CD4-positive, alpha-beta T cell (primary cell): ENCODE measurements at places on chromosomes 5 and 9.
A peak's percentile ranks its signal among the peaks of the same experiment; 100 is the strongest.

DNA sequence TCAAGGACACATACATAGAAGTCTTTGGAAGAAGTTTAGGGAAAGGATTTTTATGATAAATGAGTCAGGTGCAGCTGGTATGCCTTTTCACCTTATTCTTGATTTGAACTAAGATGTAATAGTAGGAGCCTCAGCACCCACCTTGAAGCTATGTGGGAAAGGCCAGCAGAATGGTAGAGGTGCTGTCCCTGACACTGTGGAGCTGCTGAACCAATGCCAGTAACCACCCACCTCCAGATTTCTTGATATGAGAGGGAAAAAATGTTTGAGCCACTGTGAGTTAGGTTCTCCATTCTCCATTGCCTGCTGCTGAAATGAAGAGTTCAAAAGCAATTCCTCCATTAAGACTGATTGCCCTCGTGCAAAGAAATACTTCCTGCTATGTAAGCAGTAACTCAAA lies 12.2 kb upstream of the HMGCR start:
- DNase-seq, result no peak

DNA sequence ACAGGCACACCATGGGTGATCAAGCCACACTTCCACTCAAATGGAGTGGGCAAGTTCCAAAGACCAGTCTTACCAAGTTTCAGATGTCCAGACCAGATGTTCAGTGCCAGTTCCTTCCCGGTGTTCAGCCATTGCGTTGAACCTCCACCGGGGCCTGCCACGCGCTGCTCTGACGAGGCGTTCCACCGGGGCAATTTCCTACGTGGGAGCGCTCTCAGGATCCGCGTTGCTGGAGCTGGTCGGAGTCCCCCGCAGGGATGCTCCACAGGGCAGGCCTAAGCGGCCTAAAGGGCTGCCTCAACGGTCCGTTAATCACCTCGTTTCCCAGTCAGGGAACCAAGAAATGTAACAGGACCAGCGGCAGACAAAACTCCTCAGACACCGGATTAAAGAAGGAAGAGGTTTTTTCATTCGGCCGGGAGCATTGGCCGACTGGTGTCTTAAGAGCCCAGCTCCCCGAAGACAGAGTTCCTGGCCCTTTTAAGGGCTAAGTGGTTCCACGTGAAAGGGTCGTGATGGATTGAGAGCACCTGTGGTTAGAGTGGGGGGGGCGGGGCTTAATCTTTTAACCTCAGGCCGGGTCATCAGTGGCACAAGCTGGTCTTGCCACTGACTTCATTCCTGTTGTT lies 35.7 kb upstream of the PPP1R26 start:
- DNase-seq, result no peak

GRCh38 chr5:135069016-135069770 lies 35.2 kb upstream of the PITX1 start:
- no peak for DNase-seq

GRCh38 chr5:103461243-103461642 lies 101.3 kb downstream of the NUDT12 start:
- DNase-seq, result no peak

- DNase-seq, result no peak
Measured at GRCh38 chr9:26800322-26800721, 92.3 kb downstream of the CAAP1 start.

GRCh38 chr5:151094030-151094851 lies 13.4 kb upstream of the TNIP1 start:
- peak; percentile 33 for DNase-seq

- no peak for DNase-seq
Measured at GRCh38 chr5:179307013-179307800, 38.1 kb downstream of the ADAMTS2 start.

- no peak for DNase-seq
Measured at GRCh38 chr9:18973348-18973747, 59.7 kb downstream of the SAXO1 start.

GRCh38 chr5:31860726-31861433 lies 221.9 kb downstream of the PDZD2 start:
- DNase-seq, result peak; percentile 43

DNA sequence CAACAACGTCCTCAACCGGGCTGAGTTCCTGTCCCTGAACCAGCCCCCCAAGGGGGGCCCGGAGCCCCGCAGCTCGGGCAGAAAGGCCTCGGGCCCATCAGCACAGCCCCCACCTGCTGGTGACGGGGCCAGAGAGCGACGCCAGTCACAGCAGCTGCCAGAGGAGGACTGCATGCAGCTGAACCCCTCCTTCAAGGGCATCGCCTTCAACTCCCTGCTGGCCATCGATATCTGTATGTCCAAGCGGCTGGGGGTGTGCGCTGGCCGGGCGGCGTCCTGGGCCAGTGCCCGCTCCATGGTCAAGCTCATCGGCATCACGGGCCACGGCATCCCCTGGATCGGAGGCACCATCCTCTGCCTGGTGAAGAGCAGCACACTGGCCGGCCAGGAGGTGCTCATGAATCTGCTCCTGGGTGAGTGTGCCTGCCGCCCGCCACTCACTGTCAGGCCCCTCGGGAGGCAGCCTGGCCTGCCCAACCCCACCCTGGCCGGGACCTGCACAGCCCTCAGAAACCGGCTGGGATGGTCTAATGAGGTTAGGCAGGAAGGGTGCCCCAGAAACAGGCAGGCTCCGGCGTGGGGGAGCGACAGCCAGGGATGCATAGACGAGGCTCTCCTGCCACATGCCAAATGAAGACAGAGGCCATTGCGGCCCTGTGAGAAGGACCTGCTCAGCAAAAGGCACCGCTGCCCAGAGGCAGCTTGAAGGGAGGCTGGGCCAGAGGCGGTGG lies 678 bp downstream of the PLPP7 start:
- DNase-seq, result no peak

GRCh38 chr9:98983295-98984268 lies 39.9 kb downstream of the COL15A1 start:
- DNase-seq, result no peak

- DNase-seq, result no peak
Measured at GRCh38 chr5:141558150-141558549, 60.6 kb downstream of the DIAPH1 start.

- DNase-seq, result no peak
Measured at GRCh38 chr5:59568161-59568560, 325.4 kb downstream of the PDE4D start.

DNA sequence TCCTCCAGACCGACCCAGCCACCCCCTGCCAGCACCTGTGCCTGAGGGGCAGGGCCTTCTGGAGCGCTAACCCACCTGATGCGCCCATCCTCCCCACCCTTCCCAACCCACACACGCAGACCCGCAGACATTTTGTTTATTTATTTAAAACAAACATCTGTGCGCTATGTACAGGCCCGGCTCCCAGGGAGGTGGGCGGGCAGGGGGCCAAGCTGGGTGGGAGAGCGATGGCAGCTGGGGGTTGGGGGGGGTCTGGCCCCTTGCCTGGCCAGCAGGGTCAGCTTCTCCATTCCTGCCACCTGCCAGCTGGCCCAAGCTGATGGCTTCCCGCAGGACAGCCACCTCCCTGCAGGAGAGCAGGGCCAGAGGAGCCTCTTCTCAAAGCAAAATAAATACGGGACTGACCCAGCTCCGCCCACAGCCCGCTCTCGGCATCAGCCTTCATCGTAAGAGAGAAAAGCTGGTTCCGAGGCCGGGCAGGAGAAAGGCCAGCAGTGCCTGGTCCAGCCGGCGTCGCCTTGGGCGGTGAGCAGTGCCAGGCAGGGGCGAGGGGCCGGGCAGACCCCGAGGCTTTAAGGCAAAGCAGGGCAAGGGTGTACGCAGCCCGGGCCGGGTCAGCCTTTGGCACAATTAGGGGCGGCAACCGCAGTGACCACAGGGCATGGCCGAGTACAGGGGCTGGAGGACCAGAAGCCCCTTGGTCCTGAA lies 10.9 kb upstream of the CLIC3 start:
- DNase-seq, result no peak

DNA sequence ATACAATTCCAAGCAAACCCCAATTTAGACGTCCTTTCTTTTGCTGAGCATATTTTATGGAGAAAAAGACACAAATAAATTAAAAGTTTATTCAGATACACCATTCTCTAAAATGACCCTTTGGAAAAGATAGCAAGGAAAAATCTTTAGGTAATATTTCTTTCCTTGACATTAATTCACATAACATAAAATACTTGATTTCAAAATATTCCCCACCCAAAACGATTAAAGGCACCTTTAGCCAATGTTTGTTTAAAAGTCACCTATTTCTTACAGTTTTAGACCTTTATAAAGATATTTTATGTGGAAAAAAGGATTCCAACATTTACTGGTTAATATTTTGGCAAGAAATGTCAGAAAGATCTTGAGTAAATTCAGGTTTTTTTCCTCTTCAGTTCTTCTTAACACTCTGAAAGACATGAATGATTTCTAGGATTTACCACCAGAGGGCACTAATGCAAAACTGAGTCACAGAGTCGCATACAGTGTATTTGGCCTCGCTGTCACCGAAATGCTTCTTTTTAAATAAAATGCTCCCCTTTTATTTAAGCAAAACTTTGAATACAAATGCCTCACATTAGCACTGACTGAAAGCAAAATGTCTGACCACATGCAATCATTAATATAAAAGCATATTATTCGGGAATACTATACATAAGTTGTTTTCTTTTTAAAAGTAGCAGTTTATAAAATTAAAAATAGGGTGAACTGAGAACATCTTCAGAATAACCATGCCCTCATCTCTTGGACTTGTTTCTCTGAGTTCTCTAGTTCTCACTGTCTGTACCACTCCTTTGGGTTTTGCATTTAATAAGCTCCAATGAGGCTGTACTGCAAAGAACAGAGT lies 122.5 kb downstream of the SLC1A3 start:
- DNase-seq, result no peak

DNA sequence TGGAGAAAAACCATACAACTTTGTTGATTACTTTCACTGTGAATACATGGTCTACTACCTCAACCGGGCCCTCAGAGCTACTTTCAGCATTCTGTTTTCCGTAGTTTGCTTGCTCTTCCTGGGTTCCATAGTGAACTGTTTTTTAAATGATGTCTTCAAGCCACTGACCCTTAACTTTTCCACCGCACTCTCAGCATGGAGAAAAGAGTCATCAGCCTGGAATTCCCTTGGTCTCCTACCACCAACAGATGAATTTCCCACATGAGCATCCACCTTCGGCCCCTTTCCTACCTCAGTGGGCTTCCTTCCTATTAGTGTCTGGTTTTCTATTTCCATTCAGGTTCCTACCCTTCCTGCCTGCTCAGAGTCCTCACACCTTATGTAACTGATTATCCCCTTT lies 135.9 kb upstream of the ADAMTSL1 start:
- DNase-seq, result no peak
